Stimulated activated CD4-positive, alpha-beta T cell treated with anti-CD3 and anti-CD28 coated beads, Interleukin-4, amount 100 ng/mL, for 1 hour (primary cell): ENCODE measurements at places on chromosomes 11 and 22.
A peak's percentile ranks its signal among the peaks of the same experiment; 100 is the strongest.

DNA sequence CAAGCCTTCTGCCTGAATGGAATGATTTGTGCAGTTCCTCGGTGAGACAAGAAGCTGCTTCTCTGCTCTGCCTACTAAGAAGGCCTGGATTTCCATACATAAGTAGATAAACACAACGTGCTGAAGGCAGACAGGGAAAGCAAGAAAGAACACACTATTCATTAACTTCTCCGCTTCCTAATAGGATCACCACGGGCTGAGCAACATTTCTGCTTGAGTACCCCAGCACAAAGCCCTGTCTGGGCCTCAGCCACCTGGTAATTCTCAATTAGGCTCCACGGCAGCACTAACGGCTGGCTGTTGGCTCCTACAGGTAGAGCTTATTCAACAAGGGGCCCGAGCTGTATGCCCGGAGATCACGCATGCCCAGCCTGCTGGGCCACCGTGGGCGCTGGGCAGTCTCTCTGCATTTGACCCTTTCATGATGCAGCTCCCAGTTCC, 1156.6 kb downstream of the TBC1D22A start:
- DNase-seq, result no peak

GRCh38 chr22:49080631-49081030, 747.0 kb downstream of the BRD1 start:
- no peak for DNase-seq

DNA sequence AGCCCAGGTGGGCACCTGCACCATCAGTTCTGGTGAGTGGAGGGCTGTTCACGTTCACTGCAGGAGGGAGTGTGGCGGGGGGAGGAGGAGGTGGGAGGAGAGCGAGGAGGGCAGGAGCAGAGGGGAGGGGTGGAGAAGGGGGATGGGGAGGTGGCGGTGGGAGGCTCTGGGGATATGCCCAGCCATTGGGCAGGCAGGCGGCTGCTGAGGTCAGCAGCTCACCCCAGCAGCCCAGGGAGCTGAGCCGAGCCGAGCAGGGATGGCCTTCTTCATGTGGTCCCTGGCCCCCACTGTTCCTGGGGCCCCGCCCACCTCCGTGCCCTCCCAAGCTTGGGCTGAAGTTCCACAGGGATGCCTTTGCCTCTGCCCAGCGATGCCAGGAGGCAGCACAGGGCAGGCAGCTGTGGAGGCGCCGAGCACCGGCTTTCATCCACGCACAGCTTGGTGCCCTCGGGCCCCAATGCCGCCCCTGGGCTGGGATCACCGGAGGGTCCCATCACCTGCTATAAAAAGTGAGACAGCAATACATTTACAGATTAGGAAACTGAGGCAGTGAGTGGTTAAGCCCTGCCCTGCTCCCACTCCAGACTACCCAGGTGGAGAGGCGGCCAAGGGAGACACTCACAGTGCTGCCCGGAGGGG, 21.6 kb downstream of the RTN4R start:
- DNase-seq, result no peak

- no peak for DNase-seq
Observed at GRCh38 chr11:75873417-75874221, 58.6 kb downstream of the UVRAG start.

GRCh38 chr11:121762820-121763219, 310.1 kb upstream of the SORL1-AS1 start:
- DNase-seq, result no peak

DNA sequence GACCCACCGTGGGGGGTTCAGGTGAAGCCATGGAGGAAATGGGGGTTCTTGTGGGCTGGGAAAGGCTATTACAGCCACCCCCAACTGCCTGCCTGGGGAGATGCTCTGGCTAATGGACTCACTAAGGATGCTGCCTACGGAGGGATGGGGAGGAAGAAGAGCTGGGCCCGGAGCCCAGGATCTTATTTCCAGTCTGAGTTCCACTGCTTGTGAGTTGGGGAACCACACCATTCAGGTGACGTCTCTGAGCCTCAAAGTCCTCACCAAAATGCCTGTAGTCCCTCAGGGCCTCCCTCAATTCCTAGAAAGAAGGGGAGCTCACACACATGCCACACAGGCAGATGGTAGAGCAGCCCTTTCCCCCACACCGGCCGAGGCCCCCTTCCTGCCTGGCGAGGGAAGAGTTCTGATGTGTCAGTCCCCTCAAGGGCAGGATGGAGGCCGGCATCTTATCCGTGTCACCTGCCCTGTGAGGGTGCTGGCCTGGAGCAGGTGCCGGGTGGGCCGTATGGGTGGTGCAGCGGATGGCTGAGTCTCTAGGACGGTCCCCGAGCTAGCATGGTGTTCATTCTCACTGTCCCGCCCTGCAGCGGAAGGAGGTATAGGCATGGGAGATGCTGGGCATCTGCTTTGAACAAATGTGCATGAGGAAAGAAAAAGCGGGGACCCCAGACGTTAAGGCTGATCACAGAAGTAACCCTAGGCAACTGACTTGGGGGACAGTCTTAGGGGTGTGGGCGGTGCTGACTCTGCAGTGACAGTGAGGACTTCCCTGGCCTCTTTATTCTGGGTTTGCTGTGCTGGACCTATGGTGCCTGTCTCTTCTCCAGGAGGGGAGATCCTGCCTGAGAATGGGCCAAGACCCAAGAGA, 15.7 kb downstream of the MRGPRF start:
- DNase-seq, result no peak

DNA sequence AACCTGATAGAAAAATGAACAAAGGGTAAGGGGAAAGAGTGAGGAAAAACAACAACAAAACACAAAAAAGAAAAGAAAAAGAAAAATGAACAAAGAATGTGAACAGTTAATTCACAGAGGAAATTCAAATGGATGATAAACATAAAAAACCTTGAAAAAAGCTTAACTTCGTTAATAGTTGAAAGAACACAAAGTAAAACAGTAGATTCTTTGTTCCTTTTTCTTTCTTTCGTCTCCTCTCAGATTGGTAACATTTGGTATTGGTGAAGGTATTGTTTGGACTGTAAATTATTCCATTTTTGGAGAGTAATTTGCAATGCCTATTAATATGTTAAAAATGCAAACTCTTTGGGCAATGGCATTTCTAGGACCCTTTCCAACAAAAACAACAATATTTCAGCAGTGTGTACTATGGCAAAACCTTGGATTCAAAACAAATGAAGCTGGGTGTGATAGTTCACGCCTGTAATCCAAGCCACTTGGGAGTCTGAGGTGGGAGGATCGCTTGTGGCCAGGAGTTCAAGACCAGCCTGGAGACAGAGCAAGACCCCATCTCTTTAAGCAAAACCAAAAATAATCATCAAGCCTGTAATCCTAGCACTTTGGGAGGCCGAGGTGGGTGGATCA, 3.3 kb upstream of the BACE1 start:
- DNase-seq, result no peak

GRCh38 chr11:132137981-132138313, 767.5 kb downstream of the NTM start:
- DNase-seq, result no peak

DNA sequence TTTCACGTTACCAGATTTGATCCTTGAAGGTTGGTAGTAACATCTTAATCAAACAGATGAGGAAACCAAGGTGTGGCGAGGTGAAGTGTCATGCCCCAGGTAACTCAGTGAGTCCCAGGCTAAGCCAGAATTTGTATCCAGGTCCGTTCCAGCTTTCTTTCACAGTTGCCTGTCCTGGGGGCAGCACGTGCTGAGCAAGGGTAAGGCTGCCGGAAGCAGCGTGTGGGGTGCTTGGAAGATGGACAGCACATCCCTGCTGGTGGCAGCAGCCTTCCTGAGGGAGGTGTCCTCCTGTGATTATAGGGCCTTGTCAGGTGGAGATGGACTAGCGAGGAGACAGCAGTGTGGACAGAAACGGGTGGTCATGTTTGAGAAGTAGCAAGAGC, 50.9 kb downstream of the TRIOBP start:
- no peak for DNase-seq

DNA sequence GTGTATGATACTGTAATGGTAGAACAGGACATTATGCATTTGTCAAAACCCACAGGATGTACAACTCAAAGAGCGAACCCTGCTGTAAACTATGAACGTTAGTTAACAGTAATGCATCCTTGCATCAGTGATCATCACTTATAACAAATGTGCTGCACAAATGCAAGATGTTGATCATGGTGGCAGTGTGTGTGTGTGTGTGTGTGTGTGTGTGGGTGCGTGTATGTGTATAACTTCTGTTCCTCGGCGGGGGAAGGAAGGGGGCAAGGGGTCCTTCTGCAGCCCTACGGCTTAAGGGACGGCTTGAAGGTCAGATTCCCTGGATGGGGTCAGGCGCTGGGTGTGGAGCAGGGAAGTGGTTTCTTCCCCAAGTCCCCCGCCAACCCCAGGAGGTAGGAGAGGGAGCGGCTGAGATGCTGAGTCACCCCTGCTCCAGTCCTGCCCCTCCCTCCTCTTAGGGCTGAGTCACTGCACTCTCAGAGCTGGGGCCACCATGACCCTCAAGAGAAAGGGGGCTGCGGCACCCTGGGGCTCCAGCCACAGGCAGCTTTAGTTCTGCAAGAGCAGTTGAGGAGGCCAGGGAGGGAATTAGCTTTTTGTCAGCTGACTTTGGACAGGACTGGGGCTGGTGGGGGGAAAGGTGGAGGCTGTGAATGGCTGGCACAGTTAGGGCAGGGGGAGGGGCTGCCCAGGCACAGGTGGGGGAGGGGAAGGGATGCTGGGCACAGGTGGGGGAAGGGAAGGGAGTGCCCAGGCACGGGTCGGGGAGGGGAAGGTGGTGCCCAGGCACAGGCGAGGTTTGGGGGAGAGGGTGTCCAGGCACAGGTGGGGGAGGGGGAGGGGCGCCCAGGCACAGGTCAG, 8.8 kb upstream of the CTSD start:
- DNase-seq, result peak; percentile 64
